ENCODE measurements at places on chromosomes 12 and 14.

DNA sequence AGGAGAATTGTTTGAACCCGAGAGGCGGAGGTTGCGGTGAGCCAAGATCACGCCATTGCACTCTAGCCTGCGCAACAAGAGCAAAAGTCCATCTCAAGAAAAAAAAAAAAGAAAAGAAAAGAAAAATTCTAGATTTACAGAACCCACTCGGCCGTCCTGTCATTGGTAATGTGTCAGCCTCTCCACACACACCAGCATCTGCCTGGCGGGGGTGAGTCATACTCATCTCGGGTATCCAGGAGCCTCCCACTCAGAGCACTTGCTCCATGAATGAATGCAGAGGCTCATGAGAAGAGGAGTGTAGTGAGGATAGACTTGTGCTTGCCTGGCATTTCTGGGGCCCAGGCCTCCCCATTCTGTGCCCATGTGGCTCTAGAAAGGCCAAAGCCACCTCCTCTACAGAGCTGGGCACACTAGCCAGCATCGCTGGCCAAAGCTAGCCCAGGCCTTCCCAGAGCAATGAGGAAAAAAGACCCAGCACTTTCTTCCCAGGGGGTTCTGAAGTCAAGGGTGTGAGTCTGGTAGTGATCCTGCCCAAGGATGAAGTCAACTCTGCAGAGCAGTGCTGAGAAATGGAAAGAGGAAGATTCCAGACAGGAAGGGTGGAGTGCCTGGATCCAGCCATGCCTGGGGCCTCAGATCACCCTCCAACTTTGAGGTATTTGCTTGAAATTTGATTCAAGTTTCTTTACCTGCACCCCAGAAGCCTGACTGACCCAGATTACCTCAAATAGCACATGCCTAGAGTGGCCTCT, 31.2 kb upstream of the KLC1 start:
- DNase-seq, result peak; percentile 14

DNA sequence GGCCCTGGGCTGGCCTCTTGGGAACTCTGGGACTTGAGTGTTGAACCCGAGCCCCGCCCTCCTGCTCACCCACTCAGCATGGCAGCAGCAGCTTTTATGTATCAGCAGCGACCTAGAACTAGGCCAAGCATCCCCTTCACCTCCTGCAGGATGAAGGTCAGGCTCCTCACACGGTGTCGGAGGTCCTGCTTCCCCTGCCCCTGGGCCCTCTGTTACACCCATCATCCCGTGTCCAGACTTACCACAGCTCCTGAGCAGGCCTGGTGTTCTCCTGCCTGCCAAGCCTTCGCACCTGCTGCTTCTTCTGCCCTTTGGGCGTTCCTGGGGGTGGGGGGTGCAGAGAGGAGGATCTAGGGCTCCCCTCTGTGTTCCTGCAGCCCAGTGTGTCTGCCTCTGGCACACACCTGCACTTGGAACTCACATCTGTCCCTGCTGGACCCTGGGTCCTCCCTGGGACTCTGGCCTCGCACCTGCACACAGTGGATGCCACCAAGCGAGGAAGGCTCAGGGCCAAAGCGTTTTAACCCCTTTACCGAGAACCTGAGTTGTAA, 80.3 kb downstream of the PAPOLA start:
- no peak for DNase-seq

DNA sequence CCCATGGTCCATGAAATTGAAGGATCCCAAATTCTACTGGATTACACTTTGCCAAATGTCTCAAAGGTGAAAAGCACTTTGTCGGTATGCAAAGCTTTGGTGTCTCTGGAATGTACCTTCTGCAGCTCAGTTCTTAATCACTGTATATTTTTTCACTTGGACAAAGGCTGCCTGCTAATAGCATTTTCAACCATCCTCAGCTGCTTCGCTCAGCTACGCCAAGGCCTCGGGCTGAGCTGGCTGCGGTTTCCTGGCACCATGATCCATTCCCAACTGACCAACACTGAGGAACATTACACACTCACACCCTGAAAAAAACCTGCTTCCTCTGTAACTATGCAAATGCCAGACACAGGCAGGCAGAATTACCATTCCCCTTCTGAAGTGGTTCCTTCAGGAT, 335.2 kb downstream of the DPF3 start:
- DNase-seq, result no peak

DNA sequence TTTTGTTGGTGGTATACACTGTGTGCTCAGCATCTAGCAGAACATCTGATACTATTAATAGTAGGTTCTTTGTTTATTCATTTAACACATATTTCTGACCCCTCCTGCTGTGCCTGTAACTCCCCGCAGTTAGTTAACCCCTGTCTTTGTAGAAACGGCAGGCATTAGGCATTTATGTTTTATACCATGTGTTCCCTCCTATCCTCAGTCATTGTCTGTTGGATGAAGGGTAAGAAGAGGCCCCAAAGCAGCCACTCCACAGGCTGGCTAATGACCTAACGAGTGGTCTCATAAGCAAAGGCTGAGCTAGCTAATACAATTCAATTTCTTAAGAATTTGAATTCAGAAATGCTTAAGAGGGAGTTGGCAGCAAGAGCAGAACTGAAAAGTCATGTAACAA, 170.8 kb downstream of the TMX1 start:
- DNase-seq, result no peak

- DNase-seq, result peak; percentile 39
These were observed 42.1 kb upstream of the TESC start for GRCh38 chr12:117141097-117141898.

DNA sequence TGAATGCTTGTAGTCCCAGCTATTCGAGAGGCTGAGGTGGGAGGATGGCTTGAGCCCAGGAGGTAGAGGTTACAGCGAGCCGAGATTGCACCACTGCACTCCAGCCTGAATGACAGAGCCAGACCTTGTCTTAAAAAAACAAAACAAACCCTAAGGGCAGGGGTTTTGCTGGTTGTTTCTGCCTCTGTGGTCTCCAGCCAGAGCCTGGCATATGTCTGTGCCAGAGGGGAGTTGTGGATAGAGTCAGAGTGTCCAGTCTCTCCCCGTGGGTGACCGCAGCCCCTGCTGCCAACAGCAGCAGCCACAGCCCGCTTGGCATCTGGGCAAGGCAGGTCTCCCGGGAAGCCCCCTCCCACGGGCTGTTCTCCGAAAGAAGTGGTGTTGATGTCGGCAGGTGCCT, 37.6 kb downstream of the MVK start:
- DNase-seq, result no peak

DNA sequence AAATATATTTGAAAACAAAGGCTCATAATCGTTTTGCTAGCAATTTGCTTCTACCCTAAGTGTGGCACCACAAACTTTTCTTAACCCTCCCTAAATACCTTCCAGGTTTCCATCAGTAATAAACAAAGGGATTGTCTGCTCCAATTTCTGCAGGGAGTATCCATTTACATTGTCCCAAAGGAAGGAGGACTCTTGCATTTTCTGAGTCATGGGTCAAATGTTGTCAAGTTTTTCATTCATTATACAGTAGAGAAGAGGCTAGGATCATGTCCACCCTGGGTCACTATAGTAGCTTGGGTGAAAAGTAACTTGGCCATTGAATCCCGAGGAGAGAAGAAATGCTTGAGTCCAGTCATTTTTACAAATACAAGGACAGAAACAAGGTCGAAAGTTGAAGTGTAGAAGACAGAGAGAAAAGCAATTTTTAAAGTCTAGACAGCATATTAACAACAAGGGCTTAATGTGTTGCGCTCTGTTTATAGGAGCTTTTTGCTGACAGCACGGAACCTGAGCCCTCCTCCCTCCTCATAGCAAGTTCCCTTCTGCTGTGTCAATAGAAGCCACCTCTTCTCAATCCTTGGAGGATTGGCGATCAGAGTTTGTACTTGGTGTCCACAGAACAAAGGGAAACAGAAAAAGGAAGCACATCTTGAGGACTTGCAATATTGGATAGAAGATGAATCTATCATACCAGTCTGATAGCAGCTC, 53.1 kb downstream of the TMEM30B start:
- DNase-seq, result peak; percentile 67

GRCh38 chr14:96676166-96676565, 121.0 kb upstream of the VRK1 start:
- no peak for DNase-seq

GRCh38 chr14:22998329-22999012, 11.5 kb downstream of the C14orf93 start:
- no peak for DNase-seq

- no peak for DNase-seq
These were observed 577.5 kb downstream of the ALG10 start for GRCh38 chr12:34599530-34600513.

GRCh38 chr14:89393222-89393745, 23.7 kb downstream of the FOXN3 start:
- no peak for DNase-seq

- DNase-seq, result no peak
These were observed 124.1 kb upstream of the E2F7 start for GRCh38 chr12:77189458-77189857.

- DNase-seq, result no peak
These were observed 29.6 kb downstream of the IRF2BPL start for GRCh38 chr14:76998910-76999309.

DNA sequence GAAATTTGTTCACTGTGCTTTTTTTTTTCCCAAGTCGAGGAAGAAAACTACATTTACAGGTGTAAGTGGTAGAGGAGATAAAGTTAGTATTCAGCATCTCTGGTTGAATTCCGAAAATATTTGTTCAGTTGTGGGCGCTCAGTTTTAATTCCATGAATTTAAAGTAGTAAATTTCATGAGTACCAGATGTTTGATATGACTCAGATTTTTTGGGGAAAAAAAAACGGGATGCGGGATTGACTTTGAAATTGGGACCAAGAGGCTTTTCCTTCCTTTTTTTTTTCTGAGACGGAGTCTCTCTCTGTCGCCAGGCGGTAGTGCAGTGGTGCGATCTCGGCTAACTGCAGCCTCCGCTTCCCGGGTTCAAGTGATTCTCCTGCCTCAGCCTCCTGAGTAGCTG, 1.6 kb downstream of the TULP3 start:
- no peak for DNase-seq

GRCh38 chr12:54622463-54623183, 12.1 kb downstream of the LACRT start:
- DNase-seq, result peak; percentile 7

DNA sequence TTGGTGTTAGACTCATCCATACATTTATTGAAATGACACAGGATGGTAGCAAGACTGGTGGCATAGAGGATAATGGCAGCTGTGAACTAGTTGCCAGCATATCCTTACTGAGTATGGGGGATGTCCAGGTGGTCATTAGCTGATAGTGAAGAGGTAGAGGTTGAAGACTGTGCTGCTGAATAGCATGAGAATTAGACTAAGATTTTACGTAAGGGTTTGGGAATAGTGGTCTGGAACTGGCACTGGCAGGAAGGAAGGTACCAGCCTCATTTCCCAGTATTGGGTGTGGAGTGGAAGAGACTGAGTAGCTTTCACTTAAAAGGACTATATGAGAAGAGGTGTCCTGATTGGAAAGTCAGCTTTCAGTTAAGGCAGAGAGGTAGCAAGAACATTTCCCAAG, 6.5 kb downstream of the ERC1 start:
- DNase-seq, result no peak

- DNase-seq, result peak; percentile 12
These were observed 88.2 kb downstream of the CCDC91 start for GRCh38 chr12:28278499-28278898.

DNA sequence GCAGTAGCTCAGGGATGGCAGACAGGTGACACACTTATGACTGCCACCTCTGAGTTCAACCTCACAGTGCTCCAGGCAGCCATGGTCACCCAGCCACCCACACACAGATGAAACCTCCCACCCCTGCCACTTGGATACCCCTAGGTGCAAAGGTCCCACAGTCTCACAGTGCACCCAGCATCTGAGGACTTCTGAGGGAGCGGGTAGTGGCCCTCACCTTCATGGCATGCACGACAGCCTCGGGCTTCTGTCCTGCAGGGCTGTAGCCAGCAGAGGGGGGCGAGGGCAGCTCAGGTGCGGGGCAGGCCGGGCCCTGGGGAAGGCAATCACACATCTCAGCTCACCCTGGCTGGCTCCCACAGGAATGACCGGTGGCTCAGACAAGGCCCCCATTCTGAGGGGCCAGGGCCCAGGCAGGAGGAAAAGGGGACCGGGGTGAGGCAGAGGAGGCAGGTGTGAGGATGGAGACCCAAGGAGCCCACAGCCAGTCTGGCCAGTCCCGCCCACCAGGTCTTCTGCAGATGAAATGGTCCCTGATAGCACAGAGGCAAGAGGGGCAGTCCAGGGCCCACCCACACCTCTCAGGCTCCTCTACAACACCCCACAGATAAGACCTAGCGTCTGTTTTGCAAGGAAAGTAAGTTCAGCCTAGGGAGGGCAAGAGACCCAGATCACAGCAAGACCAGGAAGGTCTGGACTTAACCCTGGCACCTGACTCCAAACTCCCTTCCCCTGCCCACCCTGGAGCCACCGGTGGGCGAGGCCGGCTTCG, 35.8 kb downstream of the CCNK start:
- DNase-seq, result no peak

DNA sequence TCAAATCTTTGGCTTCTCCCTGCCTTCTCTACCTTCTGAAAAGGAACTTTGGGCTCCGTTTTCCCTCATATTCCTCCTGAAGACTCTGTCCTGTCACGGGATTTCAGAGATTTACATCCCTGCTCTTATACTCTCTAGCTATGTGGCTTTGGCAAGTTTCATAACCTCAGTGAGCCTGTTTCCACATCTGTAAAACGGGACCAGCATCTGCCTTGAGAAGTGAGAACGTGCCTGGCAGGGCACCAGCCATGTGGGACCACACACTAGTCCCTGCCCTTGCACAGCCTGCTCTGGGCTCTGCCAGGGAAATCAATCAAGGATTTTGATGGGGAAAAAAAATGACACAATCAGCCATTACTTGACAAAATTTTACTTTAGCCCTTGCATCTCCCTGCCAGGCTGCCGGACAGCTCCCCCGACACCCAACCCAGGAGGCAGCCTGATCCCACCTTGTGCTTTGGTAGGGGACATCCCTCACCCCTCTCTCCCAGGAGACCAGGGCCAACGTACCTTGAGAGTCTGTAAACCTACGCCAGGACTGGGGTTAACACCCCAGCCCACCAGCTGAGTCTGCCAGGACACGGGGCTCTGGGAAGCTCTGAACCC, 8.5 kb downstream of the PHETA1 start:
- no peak for DNase-seq

GRCh38 chr14:58367296-58367695, 28.4 kb upstream of the TOMM20L start:
- DNase-seq, result no peak

GRCh38 chr12:65019696-65020234, 101.3 kb downstream of the WIF1 start:
- no peak for DNase-seq

DNA sequence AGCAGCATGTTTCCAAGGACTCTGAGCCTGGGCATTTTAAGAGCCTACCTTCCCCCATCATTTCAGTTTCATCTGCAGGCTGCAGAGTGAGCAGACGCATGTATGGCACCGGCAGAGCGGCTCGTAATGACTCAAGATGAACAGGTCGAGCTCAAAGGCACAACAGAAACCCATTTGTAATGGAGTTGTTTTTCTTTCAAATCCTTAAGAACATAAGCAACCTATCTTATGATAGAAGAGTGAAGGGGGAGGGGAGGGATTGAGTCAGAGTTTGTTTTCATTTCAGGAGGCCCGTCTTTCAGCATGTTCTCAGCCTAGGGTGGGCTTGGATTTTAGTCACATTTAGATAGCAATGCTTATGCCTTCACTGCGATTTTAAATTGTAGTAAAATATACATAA, 54.9 kb upstream of the CISTR start:
- no peak for DNase-seq
